ENCODE measurements at places on chromosomes 1 and 21.

DNA sequence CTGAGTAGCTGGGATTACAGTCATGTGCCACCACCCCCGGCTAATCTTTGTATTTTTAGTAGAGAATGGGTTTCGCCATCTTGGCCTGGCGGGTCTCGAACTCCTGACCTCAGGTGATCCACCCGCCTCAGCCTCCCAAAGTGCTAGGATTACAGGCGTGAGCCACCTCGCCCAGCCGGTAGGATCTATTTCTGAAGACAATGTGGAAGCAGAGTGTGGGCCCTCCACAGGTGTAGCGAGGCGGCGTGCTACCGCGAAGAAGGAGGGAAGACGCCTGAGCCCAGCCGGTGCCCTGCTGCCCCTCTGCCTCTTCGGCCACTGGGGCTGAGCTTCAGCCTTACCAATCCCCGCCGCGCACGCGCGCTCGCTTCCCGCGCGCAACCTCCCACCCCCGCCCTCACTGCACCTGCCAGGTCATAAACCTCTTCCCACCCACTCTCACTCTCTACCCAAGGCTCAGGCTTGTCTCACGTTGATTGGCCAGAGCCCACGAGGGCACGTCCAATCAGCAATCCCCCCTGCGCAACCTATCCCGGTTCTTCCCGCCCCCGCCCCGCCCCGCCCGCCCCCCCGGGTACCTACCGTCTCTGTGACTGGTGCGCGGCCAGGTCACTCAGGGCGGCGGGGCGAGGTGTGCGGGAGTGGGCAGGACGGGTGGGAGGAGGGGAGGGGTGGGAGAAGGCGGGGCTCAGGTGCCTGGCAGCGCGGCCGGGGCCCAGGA is 409 bp upstream of the HOOK1 start:
- DNase-seq, result no peak

DNA sequence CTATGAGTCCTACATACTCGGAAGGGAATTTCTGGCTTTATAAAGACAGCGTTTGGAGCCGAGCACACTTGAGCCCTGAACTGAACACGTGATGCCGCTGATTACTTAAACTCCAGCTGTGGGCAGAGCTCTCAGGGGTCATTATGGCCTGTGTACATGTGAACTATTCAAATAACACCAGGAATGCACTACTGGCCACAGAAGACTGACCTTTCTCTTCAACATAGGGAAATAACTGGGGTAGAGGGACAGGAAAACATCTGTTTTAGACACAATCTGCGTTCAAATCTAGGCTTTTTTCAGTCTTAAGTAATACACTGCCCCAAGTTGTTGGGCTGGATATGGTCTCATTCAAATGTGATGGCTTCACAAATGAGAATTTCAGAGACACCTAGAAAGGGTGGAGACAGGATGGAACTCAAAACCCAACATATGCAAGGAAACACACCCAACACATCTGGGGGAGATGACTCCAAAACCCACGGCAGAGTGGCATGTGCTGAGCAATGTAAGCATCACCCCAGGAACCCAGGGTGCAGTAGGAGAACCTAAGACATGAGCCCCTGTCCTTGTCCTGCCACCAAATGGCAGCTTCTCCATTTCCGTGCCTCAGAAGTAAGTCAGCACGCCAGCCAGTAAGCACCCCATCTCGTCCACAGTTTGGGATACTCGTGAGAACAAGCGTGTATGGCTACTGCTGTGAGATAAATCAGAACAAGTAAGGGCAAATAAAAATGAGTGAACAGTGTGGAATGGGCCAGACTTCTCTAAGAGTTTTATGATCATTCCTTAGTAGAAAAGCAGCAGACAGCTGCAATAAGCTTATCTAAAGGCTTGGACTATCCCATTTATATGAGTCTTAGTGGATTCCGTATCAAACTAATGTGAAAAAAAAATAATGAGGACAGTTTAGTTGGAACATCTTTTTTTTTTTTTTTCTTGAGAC is 24.9 kb downstream of the NID1 start:
- no peak for DNase-seq

DNA sequence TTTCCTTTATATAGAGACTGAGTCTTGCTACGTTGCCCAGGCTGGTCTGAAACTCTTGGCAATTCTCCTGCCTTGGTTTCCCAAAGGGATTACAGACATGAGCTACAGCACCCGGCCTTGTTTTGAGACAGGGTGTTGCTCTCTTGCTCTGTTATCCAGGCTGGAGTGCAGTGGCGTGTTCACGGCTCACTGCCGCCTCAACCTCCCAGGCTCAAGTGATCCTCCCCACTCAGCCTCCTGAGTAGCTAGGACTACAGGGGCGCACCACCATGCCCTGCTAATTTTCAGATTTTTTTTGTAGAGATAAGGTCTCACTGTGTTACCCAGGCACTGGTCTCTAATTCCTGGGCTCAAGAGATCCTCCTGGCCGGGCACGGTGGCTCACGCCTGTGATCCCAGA is 14.8 kb downstream of the LCK start:
- no peak for DNase-seq

DNA sequence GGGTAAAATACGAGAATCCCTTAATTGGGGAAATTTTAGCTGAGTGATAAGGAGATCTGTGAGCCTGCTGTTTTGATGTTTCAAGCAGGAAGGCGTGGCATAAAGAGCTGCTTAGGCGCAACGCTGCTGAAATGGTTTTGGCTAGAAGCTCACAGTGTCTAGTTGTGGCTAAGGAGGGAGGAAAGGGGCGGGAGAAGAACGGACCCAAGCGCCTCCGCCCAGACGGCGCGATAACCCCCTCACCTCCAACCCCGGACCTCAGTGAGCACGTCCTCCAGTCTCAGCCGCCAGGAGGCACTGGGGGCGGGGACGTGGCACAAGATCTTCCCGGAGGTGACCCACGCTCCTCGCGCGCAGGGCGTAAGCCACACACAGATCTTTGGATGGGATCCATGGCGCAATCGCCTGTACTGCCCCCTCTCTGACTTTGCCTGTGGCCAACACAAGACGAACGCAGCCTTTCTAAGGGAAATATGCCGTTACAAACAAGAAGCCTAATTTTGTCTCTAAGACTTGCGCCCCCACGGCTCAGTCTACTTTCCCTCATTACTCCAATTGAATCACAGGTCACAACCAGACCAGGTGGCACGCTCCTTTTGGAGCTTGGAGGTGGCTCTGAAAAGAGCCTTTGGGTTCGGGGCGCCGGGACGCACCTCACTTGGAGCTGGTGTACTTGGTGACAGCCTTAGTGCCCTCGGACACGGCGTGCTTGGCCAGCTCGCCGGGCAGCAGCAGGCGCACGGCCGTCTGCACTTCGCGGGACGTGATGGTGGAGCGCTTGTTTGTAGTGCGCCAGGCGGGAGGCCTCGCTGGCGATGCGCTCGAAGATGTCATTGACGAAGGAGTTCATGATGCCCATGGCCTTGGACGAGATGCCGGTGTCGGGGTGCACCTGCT is 23.4 kb upstream of the RNF187 start:
- peak; percentile 86 for DNase-seq

DNA sequence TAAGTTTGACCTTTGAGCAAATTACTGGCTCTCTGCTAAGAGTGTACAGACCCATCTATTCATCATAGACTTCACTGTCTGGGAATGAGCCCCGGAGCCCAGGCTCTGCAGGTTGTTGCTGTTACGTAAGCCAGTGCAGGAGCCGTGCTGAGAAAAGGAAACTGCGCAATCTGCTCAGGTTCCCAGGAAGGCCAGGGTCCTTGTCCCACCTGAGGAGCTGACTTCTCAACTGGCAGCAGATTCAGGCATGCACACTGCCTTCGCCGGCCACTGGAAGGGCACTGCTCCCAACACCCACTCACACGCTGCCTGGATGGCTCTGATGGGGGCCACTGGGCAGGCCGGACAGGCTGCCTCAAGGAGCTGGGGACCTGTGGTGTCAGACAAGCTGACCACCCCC is 19.5 kb downstream of the RCAN1 start:
- no peak for DNase-seq

DNA sequence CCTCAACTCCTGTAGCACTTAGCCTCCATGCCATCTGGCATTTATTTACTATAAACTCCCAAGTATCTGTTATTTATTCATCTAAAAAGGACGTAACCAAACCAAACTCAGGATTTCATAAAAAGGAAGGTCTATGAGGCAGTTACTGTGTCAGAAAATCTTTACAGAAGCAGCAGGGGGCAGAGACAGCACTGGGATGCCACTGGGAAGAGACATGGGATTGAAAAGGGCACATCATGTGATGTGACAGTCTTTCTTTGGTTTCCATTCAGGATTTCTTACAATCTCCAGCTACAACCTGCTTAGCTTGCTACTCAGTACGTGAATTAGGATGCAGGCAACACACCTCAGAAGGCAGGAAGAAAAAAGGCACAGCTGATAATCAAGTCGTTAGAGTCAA is 31.2 kb downstream of the SPRTN start:
- DNase-seq, result no peak

GRCh38 chr1:166176416-166176815 is 9.6 kb upstream of the FAM78B start:
- no peak for DNase-seq

DNA sequence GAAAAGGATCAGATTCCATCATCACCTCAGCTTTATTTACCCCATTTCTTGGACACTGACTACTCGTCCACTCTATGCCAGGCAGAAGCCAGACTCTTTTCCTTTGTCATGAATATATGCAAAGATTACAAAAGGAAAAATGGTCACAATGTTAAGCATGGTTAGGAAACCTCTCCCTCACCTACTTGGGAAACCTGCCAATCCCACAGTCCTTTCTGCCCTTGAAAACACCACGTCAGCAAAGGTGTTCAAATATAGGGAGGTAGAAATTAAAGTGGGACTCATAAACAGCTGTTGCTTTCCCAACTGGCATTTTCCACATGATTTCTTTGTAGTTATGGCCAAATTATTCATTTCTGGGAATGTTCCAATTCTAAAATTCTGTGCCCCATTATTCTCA is 16.2 kb upstream of the ATP13A2 start:
- DNase-seq, result no peak

DNA sequence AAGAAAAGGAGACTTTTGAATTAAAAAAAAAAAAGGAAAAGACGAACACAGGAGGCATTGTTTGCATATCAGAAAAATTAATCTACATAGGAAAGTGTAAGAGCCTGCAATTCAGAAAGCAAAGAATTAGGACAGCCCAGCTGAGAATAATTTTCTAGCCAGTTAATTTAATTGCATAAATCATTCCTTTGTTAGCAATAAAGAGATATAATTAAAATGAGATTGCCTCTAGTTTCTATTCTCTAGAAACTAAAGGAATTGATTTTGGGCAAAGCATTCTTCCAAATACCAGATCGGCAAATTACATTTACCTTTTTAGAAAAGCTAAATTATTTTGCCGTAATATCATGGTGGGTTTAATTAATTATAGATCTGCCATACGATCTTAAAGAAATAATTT is 46.0 kb downstream of the NUF2 start:
- DNase-seq, result no peak

DNA sequence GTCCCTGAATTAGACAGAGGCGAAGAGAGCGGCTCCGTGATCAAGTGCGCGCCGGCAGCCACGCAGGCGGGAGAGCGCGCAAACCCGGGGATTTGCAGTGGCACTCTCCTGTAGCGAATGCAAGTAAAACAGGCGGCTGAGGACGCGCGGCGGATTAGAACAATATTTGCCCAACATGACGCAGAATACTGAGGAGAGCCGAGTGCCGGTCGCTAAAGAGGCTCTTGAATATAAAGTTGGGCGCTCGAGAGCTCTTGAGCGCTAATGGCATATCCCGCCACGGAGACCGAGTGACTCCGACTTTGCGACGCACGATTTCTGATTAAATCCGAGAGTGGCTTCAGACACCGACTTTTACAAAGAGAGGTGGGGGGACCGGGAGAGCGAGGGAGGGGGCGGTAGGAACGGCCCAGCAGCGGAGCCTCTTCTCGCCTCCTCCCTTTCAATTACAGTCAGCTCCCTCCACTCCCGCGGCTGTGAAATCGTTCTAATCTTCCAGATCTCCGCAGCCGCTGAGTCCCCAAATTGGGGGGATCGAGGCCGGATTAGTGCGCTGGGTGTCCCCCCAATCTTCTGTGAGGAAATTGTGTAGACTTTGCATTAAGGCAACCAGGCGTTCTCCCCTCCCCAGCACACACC is 2.3 kb downstream of the PAX7 start:
- no peak for DNase-seq

DNA sequence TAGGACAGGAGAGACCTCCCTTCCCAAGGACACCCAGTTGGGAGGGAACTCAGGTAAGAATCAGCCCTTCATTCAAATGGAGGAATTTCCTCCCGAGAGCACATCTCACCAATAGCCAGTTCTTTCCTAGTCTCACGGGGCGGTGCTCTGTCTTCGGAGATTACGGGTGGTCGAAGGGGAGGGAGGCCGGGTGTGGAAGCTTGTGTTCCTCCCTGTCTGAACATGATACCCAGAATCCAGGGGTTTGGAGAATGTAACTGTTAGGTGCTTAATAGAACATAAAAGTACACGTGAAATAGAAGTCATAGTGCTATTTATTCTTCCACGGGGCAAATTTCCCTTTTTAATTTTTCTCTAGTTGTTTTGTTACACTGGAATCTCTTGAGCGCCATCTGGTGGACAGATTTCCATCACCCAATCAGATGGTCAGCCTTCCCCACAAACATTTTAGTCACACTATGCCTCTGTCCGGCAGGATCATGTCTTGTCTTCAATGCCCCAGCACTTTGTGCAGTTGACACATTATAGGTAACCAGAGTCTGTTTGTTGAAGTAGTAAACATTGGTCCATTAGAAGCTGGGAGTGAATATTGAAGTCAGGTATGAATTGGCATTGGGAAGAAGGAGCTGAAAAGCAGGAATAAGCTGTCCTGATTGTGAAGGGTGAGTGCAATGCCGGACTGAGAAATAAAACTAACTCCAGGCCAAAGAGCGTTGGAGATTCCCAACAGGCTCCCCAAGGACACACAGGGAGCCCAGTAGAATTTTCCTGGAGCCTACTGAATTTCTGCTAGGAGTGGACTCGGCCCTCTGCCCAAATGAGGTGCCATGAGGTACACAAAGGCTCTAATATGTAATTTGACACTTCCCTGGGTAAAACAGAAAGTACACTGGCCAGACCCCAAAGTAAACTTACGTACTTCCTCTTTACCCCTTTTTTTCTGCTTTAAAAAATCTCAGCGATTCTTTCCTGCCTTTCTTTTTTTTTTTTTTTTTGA is 27.6 kb upstream of the ZNF697 start:
- DNase-seq, result peak; percentile 77

GRCh38 chr1:13813398-13814012 is 113.5 kb downstream of the PRDM2 start:
- DNase-seq, result no peak

DNA sequence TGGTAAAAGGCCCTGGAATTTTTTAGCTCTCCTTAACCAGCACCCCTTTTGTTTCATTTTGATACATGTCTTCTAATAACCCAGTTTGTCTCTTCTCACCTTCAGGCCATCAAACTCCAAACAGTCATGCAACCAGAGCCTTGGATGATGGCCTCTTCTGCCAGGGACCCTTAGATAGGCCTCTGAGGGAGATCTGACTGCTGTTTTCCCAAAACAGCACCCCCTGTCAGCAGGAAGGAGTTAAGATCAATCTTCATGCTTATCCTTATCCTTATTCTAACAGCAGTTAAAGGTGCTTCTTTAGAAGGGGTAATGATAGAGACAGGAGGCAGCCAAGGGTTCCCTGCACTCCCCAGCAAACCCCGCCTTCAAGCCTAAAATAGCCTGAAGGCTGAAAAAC is 49.5 kb upstream of the VANGL1 start:
- no peak for DNase-seq

- DNase-seq, result no peak
Measured at GRCh38 chr1:72567521-72567920, 285.2 kb upstream of the NEGR1 start.

- DNase-seq, result no peak
Measured at GRCh38 chr1:27562534-27563340, 41.2 kb downstream of the AHDC1 start.

- peak; percentile 28 for DNase-seq
Measured at GRCh38 chr21:17466166-17466565, 46.7 kb upstream of the CXADR start.
